Airway epithelial cell (primary cell): ENCODE measurements at places on chromosomes 2 and 18. TPM values are rescaled to one million over a fixed set of nuclear protein-coding genes. Genes with fewer than 3 reads are reported as not detected.

The FHOD3 gene
- 18.7 and 23.2 TPM in 2 replicates for total RNA-seq

The DNAJC5G gene
- total RNA-seq: not detected in 2 replicates

The POMC gene
- 0.85 and 0.88 TPM in 2 replicates for total RNA-seq

The ATRAID gene
- total RNA-seq: 120 and 148 TPM in 2 replicates

The LCT gene
- not detected in 2 replicates for total RNA-seq

The DLX2 gene
- total RNA-seq: 0.56 and 0.92 TPM in 2 replicates

The TUBB8B gene
- total RNA-seq: not detected in 2 replicates

The SEH1L gene
- total RNA-seq: 28.1 and 36.0 TPM in 2 replicates
